ENCODE measurements at places on chromosomes 3 and 15. TPM values are rescaled to one million over a fixed set of nuclear protein-coding genes. Genes with fewer than 3 reads are reported as not detected.
A peak's percentile ranks its signal among the peaks of the same experiment; 100 is the strongest.

GRCh38 chr15:67109141-67110034 lies 44.0 kb downstream of the SMAD3 start:
- peak; percentile 74 for DNase-seq

DNA sequence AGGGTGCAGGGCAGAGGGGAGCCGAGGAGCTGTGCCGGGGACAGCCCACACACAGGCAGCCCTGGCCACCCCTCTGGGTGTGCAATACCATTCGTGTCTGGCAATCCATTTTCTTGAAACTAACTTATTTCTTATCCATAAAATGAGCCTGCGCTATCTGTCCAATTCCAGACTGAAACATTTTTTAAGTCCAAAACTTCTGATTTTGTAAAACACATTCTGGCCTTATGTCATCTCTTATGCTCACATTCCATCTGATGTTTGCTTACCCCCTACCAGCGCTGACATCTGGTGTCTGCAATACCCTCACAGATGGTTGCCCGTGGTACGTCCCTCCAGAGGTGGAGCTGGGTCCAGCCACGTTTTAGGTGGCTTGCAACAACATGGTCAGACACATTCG lies 31.8 kb downstream of the PCSK6 start:
- no peak for DNase-seq

DNA sequence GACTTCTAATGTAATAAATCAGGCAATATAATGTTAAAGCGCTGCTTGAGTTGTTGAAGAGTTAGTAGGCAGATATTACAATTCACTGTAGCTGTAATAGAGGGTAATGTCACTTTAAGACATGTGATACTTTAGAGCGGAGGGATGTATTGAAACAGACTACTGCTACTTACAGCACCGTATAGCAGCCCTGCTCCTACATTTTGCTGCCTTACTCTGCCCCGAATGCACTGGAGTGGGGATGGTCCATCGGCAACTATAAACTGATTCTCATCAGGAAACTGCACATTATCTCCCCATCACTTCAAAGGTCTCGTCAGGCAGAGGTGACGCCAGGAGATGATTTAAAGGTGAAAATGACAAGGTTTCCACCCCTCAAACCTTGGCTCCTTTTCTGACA lies 349.7 kb upstream of the SUCLG2 start:
- no peak for DNase-seq

- no peak for DNase-seq
Measured at GRCh38 chr15:27844018-27844666, 255.0 kb downstream of the OCA2 start.

GRCh38 chr3:168040607-168041208 lies 55.0 kb downstream of the GOLIM4 start:
- no peak for DNase-seq

DNA sequence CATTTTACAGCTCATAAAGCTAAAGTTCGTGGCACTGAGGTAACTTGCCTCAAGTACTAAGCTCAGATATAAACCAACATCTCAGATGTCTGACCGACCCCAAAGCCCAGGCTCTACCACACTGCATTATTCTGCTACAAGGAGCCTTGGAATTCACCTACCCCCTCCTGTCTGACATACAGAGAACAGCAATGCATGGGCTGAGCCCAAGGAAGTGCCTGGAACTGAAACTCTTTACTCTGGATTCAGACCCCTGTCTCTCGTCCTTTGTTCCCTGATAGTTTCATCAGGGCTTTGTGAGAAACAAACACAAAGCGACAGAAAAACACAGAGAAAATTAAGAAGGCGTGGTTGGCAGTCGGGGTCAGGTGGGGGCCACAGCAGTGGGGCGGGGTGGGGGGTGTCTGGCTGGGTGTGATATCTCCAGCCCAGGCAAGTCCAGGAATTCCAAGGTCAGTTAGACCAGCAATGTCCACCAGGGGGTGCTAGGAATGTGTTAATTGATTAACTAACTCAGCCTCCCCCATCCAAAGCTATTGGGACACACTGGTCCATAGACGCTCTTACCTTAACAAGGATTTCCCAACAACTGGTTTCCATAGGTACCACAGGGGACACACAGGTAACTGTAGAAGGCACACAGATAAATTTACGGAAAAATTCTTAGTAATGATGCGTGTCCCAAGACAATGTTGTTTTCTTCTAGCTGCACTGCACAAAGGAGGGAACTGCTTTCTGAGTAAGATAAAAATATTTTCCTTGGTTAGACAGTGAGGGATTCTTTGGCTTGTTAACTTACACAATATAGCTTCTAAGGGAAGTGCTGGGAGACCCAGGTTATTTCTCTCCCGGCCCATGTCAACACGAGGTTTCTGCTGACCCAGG lies 18.8 kb upstream of the SSUH2 start:
- DNase-seq: no peak

- peak; percentile 63 for DNase-seq
Measured at GRCh38 chr15:66603301-66604179, 37.7 kb upstream of the LCTL start.

DNA sequence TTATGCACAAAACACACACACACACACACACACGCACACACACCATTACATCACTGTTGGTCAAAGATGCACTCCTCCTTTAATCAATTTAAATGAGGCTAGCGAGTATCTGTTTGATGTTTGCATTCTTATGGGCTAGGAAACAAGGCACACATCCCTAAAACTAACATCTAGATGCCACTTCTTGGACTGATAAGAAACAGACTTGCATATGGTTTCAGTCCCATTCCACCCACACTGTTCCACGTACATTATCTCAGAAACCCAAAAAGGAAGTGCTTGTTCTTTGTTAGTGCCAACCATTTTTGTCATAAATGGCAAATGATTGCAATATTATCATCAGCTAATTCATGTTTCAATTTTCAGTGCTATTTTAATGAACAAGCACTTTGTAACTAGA lies 69.5 kb downstream of the CCR1 start:
- DNase-seq: no peak

GRCh38 chr15:62770111-62770660 lies 272.4 kb upstream of the TPM1 start:
- DNase-seq: no peak

GRCh38 chr3:55654123-55654760 lies 167.1 kb upstream of the WNT5A start:
- DNase-seq: no peak

- DNase-seq: no peak
Measured at GRCh38 chr15:41782371-41783282, 8.3 kb downstream of the MAPKBP1 start.

DNA sequence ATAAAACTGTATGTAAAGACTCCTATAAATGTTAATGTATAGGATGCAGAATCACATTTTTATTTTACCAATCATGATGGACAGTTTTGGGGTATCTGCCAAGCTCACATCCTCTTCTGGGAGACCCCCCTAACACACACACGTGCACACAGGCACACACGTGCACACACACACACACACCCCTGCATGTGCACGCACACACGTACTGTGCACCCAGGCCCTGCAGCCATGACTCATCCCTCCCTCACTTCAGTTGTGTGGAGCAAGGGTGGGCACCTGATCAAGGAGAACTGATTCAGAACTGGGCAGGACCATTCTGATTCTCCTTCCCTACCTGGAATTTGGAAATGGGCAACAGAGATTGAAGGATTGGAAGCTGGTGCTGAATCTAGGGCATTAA lies 16.0 kb upstream of the MINDY4B start:
- DNase-seq: no peak

- DNase-seq: no peak
Measured at GRCh38 chr15:26376243-26376642, 396.6 kb downstream of the GABRB3 start.

DNA sequence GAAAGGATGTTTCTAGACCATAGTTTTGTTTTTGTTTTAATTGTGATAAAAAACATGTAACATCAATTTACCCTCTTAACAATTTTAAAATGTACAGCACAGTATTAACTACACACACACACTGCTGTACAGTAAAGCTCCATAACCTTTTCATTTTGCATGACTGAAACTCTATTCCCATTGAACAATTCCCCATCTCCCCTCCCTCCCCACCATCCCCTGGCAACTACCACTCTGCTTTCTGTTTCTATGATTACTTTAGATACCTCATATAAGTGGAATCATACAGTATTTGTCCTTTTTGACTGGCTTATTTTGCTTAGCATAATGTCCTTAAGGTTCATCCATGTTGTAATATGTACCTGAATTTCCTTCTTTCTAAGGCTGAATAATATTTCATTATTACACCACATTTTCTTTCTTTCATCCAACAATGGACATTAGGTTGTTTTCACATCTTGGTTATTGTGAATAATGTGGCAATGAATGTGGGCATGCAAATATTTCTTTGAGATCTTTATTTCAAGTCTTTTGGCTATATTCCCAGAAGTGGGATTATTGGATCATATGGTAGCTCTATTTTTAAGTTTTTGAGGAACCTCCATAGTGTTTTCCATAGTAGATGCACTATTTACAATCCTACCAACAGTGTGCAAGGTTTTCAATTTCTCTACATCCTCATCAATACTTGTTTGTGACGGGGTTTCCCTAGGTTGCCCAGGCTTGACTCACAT lies 10.7 kb downstream of the CHST14 start:
- no peak for DNase-seq

DNA sequence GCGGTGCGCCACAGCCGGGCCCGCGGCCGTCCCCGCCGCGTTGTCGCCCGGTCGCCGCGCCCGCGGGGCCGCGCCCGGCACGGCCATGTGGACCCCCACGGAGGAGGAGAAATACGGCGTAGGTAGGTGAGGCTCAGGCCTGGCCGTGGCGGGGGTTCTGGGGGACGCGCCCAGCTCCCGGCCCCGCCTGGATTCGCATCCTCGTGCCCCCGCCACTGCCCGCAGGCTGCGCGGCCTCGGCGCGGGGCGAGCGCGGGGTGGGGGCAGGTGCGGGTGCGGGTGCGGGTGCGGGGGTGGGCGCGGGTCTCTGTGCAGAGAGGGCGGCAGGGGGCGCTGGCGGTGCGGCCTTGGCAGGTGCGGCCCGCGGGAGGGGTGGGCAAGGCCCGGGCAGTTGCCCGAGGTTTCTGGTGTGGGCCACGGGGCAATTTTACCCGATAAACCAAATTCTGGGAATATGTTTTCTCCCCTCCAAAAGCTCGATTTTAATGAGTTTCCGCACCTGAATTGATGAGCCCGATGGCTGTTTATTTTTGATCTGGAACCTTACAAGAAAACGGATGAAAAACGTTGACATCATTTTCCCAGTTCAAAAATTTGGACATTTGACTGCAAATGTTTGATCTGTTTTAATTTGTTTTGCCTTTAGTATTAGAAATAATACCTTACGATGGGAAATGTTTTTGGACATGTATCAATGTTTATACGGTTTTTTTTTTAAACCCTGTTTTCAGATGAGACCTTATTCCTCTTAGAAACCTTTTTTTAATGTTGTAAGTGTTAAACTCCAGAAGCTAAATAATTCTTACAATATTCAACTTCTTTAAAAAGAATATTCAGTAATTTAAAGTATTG lies 678 bp downstream of the DOCK3 start:
- DNase-seq: no peak

Gene TMEM45A
- polyA plus RNA-seq: 54.8 TPM

Gene TLE3
- 42.2 TPM for polyA plus RNA-seq

Gene COL6A5
- polyA plus RNA-seq: 3.2 TPM

Gene ACSBG1
- 0.93 TPM for polyA plus RNA-seq

Gene MLF1
- 78.0 TPM for polyA plus RNA-seq

Gene PLA2G4D
- 0.16 TPM for polyA plus RNA-seq

Gene PTH1R
- 78.3 TPM for polyA plus RNA-seq

Gene DNAJA4
- polyA plus RNA-seq: 33.8 TPM

Gene CRYGS
- polyA plus RNA-seq: 8.6 TPM

Gene EOGT
- 39.7 TPM for polyA plus RNA-seq

Measured in right lung (tissue), 10 donors.